ENCODE measurements at places on chromosomes 3 and 15. TPM values are rescaled to one million over a fixed set of nuclear protein-coding genes. Genes with fewer than 3 reads are reported as not detected.

Gene CALML4
- total RNA-seq = 8.7 TPM

Gene FANCD2OS
- total RNA-seq = not detected

DNA sequence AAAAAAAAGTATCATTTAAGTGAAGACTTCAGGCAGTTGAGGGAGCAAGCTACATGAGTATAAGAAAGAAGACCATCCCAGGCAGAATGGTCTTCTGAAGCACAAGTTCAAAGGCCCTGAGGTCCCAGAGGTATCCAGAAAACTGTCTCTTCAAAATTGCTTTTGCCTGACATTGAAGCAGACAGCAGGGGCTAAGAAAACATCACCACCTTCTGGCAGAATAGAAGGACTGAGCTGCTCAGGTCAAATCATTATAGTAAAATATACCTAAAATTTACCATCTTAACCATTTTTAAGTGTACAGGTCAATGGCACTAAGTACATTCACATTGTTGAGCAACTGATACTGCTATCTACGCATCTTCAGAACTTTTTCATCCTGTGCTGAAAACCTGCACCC, 16.4 kb downstream of the GPR160 start:
- DNase-seq = no peak
- H3K4me3 ChIP-seq = no peak overlapping the region
- no peaks in the 10 kb centered on the region for H3K27me3 ChIP-seq
- no peak overlapping the region for H3K27ac ChIP-seq

GRCh38 chr15:70906842-70907241, 14.2 kb downstream of the LRRC49 start:
- H3K27me3 ChIP-seq = no peaks in the 10 kb centered on the region
- no peaks in the 10 kb centered on the region for H3K36me3 ChIP-seq
- H3K4me3 ChIP-seq = no peak overlapping the region
- H3K4me1 ChIP-seq = no peaks in the 10 kb centered on the region

GRCh38 chr15:99019558-99020540, 12.3 kb upstream of the PGPEP1L start:
- H3K4me1 ChIP-seq = peaks cover 12% of the 10 kb centered on the region
- H3K4me3 ChIP-seq = no peak overlapping the region
- peaks cover 58% of the 10 kb centered on the region for H3K27me3 ChIP-seq
- H3K36me3 ChIP-seq = no peaks in the 10 kb centered on the region
- peak; percentile 21 for DNase-seq
- H3K27ac ChIP-seq = no peak overlapping the region
